ENCODE measurements at places on chromosomes 13 and 19. TPM values are rescaled to one million over a fixed set of nuclear protein-coding genes. Genes with fewer than 3 reads are reported as not detected.

The TMEM238 gene
- 5.8 TPM for total RNA-seq

DNA sequence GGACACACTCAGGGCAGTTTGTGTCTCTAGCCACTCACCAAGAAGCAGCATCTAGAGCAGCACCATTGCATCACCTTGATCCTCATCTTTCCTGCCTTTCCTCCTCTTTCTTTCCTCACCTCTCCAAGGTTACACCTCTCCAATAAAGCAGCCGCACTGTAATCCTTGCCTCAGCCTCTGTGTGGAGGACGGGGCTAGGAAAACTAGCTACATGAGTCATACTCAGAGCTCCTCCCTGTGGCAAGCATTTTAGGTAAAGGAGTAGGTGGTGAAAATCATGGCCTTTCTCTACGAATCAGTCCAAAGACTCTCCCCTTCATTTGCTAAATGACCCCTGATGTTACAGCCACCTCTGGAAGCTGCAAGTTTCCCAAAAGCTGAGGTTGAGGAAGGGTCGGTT is 108.9 kb downstream of the DNAJC15 start:
- H3K4me1 ChIP-seq, result peaks cover 60% of the 10 kb centered on the region
- H3K27me3 ChIP-seq, result no peaks in the 10 kb centered on the region
- H3K36me3 ChIP-seq, result no peaks in the 10 kb centered on the region
- H3K27ac ChIP-seq, result no peak overlapping the region

DNA sequence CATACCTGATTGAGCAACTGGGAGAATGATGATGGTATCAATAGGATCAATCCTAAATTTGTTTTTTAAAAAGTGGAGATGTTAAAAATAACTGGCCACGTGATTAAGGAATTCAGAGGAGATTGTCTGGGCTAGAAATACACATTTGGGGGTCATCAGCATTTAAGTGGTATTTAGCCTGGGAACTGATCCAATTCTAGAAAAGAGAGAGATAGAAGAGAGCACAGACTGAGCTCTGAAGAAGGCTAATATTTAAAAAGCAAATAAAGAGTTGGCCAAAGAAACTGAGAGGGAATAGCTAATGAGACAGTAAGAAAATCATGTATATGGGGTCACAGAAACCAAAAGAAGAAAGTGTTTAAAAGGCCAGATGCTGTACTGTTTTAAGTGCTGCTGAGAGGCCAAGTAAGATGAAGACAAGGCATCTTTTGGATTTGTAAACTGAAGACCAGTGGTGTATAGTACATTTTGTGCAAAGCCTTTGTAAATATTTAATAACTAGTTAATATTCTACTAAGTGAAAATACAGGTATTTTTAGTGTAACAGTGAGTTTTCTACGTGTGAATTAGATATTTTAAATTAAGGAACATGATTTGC is 40.2 kb downstream of the UBL3 start:
- no peaks in the 10 kb centered on the region for H3K36me3 ChIP-seq
- H3K27ac ChIP-seq, result no peak overlapping the region
- H3K4me1 ChIP-seq, result peaks cover 15% of the 10 kb centered on the region
- no peak for DNase-seq

GRCh38 chr13:27797228-27797624 is 4.9 kb downstream of the GSX1 start:
- H3K4me1 ChIP-seq, result peaks cover 56% of the 10 kb centered on the region
- H3K36me3 ChIP-seq, result no peaks in the 10 kb centered on the region
- DNase-seq, result peak; percentile 78
- H3K4me3 ChIP-seq, result peak overlapping the region; percentile 68
- peaks cover 100% of the 10 kb centered on the region for H3K27me3 ChIP-seq

GRCh38 chr13:51451134-51451466 is 1.7 kb downstream of the INTS6 start:
- peak overlapping the region; percentile 78 for H3K4me3 ChIP-seq
- peaks cover 50% of the 10 kb centered on the region for H3K36me3 ChIP-seq
- no peak for DNase-seq
- no peaks in the 10 kb centered on the region for H3K27me3 ChIP-seq
- no peak overlapping the region for H3K27ac ChIP-seq
